CD4-positive, alpha-beta T cell treated with Interleukin-4 for 4 hours (primary cell): ENCODE measurements at places on chromosomes 1 and 21.
A peak's percentile ranks its signal among the peaks of the same experiment; 100 is the strongest.

GRCh38 chr1:234498448-234499118 lies 19.6 kb upstream of the TARBP1 start:
- DNase-seq, result no peak

- DNase-seq, result no peak
These were observed 30.2 kb downstream of the PLA2G4A start for GRCh38 chr1:186858923-186859322.

- no peak for DNase-seq
These were observed 17.9 kb downstream of the LGALS8 start for GRCh38 chr1:236541710-236542109.

- DNase-seq, result no peak
These were observed at the start of gene HES5 for GRCh38 chr1:2529784-2530512. Gene HES5 (minus strand): TSS chr1:2530263. CDS start chr1:2530164, 99 bp downstream.

- DNase-seq, result no peak
These were observed 2.4 kb downstream of the TMEM201 start for GRCh38 chr1:9590945-9591668.

DNA sequence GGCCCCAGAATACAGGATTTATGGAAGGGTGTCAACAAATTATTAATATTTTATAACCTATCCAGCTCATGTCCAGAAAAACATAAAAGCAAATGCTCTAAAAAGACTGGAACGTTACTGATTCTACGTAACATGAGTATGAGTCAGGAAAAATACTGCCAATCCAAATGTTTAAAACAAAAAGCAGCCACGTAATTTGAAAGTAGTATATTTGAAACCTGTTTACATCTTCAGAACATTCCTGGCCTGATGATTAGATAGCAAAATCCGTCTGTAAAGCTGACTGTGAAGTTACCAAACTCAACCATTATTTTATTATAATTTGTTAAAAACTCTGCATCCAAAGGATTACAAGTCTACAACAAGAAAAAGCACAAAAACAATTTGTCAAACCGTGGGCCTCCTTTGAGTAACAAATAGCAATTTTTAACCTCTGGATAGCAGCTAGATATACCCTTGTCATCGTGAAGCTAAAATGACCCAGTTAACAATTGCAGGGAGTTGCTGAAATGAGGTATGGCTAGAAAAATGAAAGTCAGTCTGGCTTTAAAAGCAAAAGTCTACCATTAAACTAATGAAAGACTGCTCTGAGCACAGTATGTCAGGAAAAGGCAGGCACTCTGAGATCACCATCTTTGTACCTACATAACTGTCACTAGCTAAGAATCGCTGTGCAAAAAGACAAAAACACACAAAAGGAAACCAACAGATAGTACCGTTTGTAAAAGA lies 1.2 kb downstream of the UBR4 start:
- no peak for DNase-seq

- no peak for DNase-seq
These were observed 108.5 kb downstream of the SDCCAG8 start for GRCh38 chr1:243364330-243364729.

GRCh38 chr21:15943009-15943666 lies 213.4 kb downstream of the USP25 start:
- no peak for DNase-seq

DNA sequence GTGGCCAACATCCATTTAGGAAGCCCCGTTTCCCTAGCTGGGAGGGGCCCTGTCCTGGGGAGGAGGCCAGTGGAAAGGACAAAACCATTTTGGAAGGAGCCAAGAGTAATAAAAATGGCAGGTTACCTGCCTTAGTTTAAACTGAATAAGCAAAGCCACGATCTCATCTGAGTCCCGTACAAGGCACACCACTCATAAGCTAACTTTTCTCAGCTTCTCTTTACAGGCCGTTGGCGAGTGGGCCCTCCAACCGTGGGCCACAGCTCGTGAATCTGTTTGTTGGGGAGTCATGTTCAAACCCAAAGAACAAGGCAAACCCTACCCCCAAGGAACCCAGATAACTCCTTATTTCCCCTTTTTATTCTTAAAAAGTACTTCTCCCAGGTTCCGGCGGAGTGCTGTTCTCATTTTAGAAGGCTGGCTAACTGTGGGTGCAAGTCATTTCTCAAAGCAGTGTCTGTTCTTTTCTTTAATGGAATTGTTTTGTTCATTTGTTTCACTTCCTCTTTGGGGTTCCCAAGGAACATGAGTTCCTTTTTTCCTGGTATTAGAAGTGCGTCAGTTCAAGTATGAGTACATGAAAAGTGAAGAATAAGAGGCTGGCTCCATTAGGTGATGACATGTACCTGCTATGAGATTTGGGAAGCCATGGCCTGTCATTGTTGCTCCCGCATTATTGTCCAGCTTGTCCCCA lies 89.0 kb downstream of the PSMG1 start:
- DNase-seq, result peak; percentile 27

DNA sequence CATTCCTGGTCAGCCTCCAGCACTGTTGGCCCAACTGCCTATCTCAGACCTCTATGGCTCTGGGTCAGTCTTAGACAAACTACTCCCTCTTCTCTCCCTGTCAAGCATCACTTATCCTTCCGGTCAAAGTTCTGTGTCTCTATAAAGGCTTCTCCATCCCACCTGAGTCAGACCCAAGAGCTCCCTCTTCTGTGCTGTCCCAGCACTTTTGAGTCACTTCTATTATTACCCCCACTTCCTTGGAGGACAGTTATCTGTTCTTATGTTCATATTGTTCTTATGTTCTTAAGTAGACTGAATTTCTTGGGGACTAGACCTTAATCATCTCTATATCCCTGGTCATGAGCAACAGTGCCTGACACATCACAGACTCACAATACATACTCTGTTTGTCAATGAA lies 29.2 kb upstream of the IL10 start:
- DNase-seq, result no peak

- no peak for DNase-seq
These were observed 140.2 kb downstream of the TGFB2 start for GRCh38 chr1:218485241-218485928.

DNA sequence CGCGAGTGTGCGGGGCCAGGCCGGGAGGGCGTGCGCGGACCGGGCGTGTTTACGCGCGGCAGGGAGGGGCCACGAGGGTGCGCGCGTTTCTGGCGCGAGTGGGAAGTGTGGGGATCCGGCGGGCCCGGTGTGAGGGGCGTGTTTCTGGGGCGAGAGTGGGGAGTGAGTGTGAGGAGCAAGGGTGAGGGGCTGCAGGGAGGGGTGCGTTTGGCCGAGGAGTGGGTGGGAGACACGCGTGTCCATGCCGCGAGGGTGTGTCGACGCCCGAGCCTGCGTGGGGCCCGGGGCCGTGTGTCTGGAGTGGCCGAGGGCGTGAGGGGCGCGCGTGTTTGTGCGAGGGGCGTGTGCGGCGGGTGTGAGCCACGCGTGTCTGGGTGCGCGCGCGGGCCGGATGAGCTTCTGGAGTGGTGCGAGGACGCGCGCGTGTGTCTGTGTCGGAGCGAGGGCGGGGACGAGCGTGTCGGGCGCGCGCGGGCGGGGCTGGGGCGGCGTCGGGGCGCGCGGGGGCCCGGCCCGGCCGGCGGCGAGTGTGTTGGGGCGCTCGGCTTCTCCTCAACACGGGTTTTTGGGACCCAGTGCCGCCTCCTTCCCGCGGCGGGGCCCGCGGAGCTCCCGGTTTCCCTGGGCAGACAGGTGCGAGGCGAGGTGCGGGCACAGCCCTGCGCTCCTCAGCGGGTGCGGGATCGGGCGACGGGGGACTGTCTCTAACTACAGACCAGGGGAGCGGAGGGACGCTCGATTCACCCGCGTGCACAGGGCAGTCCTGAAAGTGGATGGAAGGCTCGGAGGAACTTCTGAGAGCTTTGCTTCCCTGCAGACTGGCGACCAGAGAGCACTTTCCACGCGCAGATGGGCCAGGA lies 65.8 kb upstream of the VAMP3 start:
- peak; percentile 21 for DNase-seq

DNA sequence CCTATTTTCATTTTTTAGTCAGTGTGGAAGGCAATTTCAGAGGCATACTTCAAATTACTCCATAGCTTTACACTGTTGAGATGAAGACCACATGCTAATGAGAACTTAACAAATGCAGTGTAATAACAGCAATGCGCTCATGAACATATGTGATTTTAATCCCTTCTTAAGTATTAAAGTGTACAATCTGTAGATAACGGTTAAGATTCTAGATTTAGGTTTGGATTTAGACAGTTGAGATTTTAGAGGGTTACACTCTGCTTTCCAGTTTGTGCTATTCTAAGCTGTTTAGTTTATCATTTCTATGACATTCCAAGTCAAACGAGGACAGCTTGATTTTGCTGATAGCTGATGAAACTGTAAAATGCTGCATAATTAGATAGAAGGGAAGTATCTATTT lies 257.8 kb upstream of the CHRM3 start:
- no peak for DNase-seq

GRCh38 chr21:37815893-37816292 lies 100.4 kb downstream of the KCNJ6 start:
- peak; percentile 3 for DNase-seq

DNA sequence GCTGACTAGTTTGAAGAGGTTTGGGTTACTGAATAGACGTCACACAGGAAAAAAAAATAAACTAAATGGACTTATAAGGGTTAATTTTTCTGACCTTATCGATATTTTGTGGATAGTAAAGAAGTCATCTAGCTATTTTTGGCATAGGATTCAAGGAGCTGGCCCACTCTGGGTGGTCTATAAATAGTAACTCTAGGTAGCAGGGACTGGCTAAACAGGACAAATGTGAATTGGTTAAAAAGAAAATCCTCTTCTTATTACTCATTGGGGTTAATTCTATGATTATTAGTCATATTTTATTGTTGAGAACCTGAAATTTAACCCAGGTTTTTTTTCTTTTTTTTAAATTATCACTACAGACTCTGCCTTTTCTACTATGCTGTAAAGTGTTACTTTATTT lies 61.7 kb downstream of the ATF6 start:
- no peak for DNase-seq

GRCh38 chr1:109765483-109765815 lies 1.7 kb upstream of the EPS8L3 start:
- no peak for DNase-seq

DNA sequence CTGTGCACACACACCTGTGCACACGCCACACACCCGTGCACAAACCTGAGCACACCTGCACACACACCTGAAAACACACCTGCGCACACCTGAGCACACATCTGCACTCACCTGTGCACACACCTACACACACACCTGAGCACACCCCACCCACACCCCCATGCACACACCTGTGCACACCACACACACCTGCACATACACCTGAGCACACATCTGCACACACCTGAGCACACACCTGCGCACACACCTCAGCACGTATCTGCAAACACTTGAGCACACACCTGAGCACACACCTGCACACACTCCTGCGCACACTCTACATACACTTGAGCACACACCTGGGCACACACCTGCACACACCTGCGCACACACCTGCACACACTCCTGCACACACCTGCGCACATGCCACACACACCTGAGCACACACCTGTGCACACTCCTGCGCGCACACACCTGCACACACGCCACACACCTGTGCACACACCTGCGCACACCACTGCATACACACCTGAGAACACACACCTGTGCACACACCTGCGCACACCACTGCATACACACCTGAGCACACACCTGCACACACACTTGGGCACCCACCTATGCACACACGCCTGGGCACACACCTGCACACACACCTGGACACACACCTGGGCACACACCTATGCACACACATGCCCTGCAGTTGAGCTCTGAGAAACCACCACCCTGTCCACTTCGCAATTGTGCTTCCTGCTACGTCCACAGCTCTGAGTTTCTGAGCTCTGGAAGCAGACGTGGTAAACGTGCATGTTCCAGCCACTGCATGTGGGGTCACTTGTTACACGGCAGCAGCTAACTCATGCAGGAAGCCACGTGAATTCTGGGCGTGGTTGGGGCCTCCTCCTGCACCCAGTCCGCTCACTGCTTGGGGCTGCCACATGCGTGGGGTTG lies 8.0 kb upstream of the C1orf159 start:
- no peak for DNase-seq

- no peak for DNase-seq
These were observed 177.3 kb downstream of the TGFBR3 start for GRCh38 chr1:91708691-91709090.

- no peak for DNase-seq
These were observed 92.9 kb downstream of the LAMC2 start for GRCh38 chr1:183278739-183279591.

- no peak for DNase-seq
These were observed 33.1 kb downstream of the NFIA start for GRCh38 chr1:61115436-61115835.

- DNase-seq, result no peak
These were observed 767.3 kb upstream of the ADAMTS5 start for GRCh38 chr21:27734146-27734545.

DNA sequence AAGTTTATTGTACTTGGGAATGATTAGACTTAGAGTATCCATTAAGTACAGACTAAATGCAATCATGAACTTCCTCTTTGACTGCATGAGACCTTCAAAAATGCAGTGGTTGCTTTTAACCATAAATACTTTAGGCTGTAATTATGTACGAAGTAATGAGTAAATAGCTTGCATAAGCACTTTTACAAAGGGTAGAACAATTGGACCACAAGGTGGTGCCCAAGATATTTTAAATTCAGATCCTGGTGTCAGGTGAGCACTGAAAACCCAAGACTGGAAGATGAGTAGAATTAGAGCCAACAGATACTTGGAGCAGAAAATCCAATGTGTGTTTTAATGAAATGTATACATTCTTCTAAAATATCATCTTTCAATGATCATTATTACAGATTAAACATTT lies 43.4 kb upstream of the RHOU start:
- peak; percentile 44 for DNase-seq

- no peak for DNase-seq
These were observed 28.9 kb upstream of the EVA1B start for GRCh38 chr1:36352125-36352909.

DNA sequence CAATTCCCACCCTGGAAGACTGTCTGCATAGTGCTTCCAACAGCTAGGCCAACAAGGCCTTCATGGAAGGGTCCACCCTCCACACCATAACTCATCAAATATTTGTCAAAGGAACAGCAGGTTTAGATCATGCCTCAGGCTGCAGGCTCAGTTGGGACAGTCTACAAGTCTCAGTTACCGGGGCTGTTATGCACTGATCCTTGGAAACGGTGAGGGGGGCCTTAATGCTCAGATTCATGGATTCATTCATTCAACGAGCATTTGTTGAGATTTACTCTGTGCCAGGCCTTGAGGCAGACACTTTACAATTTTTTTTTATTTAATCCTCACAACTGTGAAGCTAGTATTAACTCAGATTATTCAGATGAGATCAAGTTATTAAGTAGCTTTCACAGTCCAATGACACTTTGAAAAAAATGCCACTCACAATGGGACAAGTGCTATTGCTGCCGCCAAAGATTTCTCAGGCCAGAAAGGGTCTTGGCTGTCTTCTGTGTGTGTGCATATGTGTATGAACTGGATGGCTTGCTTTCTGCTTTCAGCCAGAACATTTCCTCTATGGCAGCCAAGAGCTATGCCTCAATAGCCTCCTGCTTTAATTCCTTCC lies 8.9 kb upstream of the C1orf216 start:
- no peak for DNase-seq

GRCh38 chr1:153217212-153217611 lies at the start of gene PRR9:
Gene PRR9 (plus strand): TSS chr1:153217584. CDS start chr1:153218145, 561 bp downstream.
- DNase-seq, result no peak
